ENCODE measurements at places on chromosomes 7 and 10. TPM values are rescaled to one million over a fixed set of nuclear protein-coding genes. Genes with fewer than 3 reads are reported as not detected.

The VWDE gene
- total RNA-seq: 0.55 TPM

GRCh38 chr7:134276951-134277350 is 39.8 kb downstream of the SLC35B4 start:
- DNase-seq: no peak

DNA sequence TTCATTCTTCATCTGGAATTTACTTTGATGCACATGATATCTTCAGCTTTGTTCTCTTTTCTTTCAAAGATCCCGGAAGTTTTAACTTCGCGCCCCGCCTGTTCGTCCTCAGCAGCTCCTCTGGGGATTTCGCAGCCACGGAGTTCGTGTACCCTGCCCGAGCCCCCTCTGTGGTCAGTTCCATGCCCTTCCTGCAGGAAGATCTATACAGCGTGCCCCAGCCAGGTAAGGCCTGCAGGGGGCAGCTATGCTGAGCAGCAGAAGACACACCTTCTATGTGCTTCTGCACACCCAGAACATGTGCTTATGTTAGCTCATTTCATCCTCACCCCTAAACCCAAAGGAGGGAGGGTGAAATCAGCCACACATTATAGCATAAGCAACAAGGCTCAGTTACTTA is 79.7 kb upstream of the LYZL2 start:
- DNase-seq: no peak

The NFE2L3 gene
- 3.1 TPM for total RNA-seq

GRCh38 chr10:27717224-27717623 is 28.4 kb downstream of the MKX start:
- DNase-seq: no peak

The MYO1G gene
- total RNA-seq: 7.2 TPM

The CCL24 gene
- total RNA-seq: 2.4 TPM

The CRHR2 gene
- total RNA-seq: 0.23 TPM

The PLAU gene
- 35.4 TPM for total RNA-seq

Measured in aorta (tissue), 5 donors.